ENCODE measurements at places on chromosomes 6 and 20.

- DNase-seq: no peak
These were observed 62.1 kb upstream of the PHACTR1 start for GRCh38 chr6:12654514-12654913.

DNA sequence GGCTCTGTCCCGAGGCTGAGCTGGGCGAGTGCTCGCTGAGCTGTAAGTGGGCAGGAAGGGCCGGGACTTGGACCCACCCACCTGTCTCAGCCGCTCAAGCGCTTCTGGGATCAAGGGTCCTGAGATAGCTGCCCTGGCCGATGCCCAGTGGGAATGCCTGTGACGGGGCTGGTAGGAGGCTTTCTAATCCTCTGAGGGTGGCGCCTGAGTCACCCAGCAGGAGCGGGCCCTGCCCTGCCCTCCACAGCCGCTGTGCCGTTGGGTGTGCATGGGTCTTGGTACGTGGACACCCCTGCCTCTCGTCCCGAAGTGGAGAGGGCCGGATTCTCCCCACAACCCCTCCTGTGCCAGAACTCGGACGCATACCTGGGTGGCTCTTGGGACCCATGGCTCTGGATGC lies 43.1 kb upstream of the GATA5 start:
- DNase-seq: no peak

GRCh38 chr20:5741089-5741488 lies 9.1 kb upstream of the SHLD1 start:
- DNase-seq: no peak

DNA sequence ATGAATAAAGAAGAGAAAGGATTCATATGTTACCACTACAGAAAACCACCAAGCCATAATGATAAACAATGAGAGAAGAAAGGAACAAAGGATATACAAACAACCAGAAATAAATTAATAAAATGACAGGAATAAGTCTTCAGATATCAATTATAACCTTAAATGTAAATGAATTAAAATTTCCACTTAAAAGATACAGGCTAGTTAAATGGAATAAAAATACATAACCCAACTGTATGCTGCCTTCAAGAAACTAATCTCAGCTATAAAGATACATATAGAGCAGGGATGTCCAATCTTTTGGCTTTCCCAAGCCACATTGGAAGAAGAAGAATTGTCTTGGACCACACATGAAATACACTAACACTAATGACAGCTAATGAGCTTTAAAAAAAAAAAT lies 135.9 kb upstream of the GJE1 start:
- DNase-seq: no peak

DNA sequence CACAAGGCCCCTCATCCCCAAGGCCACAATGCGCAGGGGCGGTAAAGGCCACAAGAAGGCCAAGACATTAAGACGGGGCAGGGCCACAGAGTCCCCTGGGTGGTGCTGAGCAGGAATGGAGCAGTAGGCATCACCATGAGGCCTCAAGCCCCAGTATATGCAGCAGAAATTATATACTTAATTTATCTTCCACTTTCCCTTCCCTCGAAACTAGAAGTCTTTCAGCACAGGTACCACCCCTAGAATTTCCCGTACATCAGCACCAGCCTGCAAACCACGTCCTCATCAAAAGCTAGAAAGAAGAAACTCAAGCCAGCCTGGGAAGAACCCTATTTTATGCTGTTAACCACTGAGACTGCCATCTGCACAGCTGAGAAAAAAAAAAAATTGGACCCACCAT lies 89.4 kb downstream of the PLG start:
- DNase-seq: no peak
